ENCODE measurements at places on chromosomes 7 and 10. TPM values are rescaled to one million over a fixed set of nuclear protein-coding genes. Genes with fewer than 3 reads are reported as not detected.

The SH2B2 gene
- total RNA-seq = 3.2 TPM

GRCh38 chr10:24762161-24762924 is 38.7 kb upstream of the ARHGAP21 start:
- DNase-seq = no peak

DNA sequence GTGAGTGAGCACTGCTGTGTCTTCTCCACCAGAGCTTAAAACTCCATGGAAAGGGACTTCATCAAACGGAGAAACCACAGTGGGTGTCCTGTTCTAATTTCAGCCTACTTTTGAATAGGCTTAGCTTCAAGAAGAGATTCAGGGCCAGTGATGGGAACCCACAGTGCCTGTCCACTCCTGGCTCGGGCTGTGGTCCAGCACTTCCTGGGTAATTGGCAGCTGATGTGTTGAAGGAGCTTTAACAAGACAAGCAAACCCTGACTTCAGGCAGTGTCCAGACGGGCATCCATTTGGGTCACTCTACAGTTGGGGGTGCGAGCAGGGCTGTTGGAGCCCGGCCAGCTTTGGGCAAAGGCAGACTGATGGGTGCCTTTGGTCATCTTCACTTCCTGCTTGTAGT is 14.5 kb downstream of the VWC2 start:
- DNase-seq = no peak

- no peak for DNase-seq
Measured at GRCh38 chr7:79620291-79620690, 166.8 kb upstream of the MAGI2 start.

DNA sequence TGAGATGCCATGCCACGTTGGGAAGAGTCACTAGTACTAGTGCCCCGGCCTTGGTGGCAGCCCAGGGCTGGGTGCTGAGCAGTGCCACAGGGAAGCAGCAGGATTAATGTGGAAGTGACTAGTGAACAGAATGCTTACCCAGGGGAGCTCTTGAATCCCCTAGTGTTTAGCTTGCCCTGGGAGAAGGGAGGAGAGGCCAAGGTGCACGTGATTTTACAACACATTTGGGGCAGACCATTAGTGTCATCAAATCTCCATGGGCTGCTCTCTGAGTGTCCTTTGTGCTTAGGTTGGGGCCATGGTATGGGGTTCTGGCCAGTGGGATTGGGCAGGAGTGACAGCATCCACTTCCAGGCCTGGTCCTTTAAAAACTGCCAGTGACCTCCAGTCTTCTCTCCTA is 37.5 kb downstream of the ARHGAP22 start:
- DNase-seq = no peak

The IFIT1B gene
- not detected for total RNA-seq

- DNase-seq = no peak
Measured at GRCh38 chr10:101162677-101163076, 31.6 kb downstream of the TLX1 start.

DNA sequence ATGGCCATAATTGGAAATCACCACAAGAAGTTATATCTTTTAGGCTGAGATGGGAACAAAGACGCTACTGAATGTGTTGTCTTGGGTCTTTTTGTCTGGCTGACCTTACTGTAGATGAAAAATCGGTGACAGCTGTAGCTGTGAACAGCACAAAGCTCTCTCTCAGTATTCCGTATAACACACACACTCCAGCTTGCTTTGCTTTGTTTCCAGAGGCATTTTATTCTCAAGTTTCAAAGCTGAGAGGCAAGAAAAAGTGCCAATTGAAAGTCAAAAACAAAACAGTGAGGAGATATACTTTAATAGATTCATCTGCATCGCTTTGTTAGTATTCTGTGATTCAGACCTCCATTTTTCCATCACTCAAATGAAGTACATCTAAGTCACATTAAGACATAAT is 39.6 kb upstream of the CABCOCO1 start:
- no peak for DNase-seq

GRCh38 chr10:63773962-63774361 is 252.8 kb downstream of the REEP3 start:
- DNase-seq = no peak

The EPHA1 gene
- total RNA-seq = 18.2 TPM

The MMD2 gene
- total RNA-seq = not detected

DNA sequence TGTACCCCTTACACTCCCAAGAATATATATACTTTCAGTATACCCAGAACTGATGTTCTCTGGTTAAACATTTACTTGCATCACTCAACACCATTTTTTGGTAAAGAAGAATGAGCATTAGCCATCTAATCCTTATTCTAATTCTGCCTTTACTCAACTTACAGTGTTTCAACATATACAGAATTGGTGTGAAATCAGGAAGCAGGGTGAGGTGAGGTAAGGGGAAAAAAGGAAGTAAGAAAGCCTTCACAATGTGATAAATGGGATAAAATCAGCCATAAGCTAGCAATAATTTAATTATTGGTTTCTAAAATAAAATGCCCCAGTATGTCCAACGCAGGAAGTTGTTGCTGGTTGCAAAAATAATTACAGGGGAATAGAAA is 605.4 kb downstream of the KCNMA1 start:
- DNase-seq = no peak

DNA sequence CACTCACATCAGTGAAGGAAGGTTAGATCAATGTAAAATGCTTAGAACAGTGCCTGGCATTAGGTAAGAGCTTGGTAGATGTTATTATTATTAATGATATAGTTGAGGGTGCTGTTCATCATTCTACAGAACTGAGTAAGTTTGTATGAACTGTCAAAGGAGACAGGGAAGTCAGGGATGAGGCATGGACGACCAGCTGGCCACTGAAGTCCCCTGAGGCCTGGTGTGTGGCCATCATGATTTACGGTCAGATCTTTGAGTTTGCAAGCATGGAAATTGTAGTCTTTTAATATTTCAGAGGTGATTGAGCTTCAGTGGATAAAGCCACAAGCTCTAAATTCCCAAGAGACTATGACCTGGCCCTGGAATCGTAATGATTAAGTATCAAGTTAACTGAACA is 6.9 kb downstream of the ARMC3 start:
- DNase-seq = no peak

The TAF6 gene
- total RNA-seq = 28.7 TPM

- DNase-seq = no peak
Measured at GRCh38 chr7:97015279-97015678, 9.4 kb downstream of the DLX5 start.

The ICA1 gene
- 34.2 TPM for total RNA-seq

GRCh38 chr7:30330134-30331111 is 46.0 kb downstream of the ZNRF2 start:
- no peak for DNase-seq

The NXPH1 gene
- not detected for total RNA-seq

The CISD1 gene
- 46.4 TPM for total RNA-seq
